ENCODE measurements at places on chromosomes 4 and X.
A peak's percentile ranks its signal among the peaks of the same experiment; 100 is the strongest.

DNA sequence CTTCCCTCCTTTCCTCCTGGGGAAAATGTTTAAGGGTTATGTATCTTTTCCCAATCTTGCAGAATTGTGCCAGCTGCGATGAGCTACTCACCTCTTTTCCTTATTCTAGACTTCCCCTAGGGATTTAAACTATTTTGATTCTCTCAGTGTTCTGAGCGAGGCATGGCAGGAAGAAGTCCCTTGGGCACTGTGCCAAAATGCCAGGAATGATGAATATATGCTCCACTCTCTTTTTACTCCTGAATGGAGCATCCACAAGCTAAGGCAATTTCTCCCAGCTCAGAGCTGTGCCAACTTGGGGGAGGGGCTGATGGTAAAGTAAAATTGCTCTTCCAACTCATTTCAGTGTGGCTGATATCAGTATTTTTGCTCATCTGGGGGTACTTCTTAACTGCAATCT, 4.0 kb upstream of the C4orf17 start:
- DNase-seq: no peak

DNA sequence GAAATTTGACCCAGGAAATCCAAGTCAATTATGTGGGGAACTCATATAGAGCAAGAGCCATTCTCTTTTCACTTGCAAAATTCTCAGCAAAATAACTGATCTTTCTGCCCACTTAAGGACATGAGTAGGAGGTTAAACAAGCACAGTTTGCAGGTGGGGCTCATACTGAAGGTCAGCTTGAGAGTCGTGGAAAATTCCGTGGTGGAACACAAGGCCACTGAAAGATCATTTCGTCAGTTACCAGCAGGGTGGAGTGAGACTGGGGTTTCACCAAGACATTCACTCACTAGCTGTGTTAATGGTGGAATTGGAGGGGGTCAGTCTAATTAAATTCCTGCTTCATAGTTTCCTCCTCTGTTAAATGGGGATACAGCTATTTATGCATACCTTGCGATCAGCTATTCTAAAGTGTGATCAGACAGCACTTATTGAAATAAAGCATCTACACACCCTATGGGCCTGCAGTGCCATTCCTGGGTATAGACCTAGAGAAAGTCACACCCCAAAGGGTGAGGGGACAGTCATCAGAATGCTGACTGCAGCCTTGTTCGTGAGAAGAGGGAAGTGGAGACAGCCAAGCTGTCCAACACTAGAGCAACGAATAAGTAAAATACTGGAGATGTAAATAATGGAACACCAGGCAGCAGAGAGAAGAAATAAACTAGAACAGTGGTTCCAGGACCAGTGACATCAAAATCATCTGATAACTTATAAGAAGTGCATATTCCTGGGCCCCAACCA, 42.7 kb upstream of the CLNK start:
- DNase-seq: no peak

DNA sequence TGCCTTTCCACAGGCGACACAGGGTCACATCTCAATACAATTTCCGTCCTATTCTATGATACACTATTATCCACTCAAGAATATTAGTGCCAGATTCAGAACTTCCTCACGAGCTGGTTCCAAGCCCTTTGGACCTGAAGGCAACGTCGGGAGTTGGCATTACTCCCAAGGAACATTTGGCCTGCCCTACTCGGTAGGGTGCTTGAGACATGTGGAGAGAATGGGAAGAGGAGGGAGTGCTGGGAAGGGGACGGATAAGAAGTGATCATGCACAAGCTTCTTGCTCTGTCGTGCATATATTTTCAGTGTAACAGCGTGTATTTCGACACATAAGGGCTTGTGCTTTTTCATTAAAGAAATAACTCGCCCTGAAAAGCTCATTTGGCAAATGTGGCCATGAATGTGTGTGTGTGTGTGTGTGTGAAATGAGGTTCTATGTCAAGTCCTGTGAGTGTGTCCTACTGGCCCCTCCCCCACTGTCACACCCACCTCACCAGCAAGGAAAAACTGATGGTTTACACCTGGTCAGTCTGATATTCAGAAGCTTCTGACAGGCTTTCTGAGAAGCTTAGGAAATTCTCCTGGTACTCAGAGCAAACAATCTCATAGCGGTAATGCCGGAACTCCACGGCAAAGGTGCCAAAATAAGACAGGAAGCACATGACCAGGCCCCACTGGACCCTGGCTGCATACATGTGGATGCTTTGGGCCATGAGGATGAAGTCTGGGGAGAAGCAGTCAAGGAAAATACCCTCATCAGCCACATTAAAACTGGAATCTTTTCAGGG, 54.8 kb downstream of the ENOPH1 start:
- DNase-seq: no peak

GRCh38 chr4:1760521-1761071, 32.5 kb upstream of the FGFR3 start:
- no peak for DNase-seq

- no peak for DNase-seq
Observed at GRCh38 chr4:138158746-138159297, 83.3 kb downstream of the SLC7A11 start.

DNA sequence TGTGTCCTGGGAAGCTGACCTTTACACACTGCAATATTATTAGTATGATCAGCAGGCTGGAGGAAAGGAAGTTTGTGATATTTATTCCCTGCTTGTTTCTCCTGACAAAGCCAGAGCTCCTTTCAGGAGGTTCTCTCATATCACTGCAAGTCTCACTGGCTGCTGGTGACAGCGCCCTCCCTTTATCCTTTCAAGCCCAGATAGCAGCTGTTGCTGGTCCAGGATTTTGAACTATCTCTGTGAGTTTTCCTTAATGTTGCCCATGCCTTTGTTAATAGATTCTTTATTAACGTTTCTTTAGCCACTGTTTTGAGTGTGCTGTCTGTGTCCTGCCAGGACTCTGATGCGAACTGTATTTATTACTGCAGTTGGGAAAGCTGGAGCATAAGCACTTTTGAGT, 518.7 kb downstream of the C4orf33 start:
- DNase-seq: no peak

DNA sequence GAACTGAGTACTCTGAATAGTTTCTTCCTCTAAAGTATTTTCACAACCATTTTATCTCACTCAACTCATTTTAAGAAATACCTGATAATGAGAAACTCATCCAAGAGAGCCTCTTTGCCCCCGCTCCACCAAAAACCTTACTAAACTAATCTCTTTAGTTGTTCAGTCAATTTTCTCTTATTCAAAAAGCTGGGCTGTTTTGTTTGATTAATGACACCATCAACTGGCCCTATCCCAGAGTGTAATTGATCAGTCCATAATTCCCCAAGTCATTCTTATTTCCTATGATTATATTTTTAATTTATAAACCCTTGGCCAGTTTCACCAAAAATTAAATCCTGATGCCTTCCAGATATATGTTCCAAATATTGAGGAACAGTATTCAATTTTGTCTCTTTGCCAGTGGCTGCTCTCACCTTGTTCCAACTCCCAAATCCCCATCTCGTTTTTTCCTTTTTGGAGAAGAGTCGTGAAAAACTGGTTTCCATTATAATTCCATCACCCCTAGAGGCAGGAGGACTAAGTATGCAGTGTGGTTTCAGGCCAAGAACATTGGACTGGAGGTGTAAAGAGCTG, 10.4 kb downstream of the LIMCH1 start:
- no peak for DNase-seq

DNA sequence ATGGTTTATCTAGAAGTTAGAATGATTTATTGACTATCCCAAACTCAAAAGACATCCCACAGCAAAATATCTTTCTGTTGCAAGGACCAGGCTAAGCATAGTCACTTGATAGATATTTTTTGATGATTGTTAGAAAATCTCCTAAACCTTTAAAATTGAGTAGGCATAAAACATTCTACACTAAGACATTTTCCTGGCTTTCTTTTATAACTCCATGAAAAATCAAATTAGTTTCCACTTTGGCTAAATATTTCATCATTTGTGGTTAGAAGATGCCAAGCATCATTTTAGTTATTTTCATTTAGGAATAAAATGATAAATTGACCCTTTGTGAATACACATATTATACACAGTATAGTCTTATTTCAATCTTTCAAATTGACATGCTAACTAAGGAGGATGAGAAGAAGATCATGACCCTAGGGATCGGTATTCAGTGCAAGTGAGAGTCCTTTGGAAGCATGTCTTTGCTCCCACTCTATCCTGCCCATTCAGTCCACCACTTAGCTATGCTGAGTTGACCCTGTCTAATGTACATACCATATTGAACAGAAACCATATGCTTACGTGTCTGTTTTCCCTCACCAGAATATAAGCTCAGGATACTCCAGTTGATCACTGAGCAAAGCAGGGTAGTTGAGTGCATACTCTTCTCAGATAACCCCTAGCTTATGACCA, 136.6 kb upstream of the OTUD4 start:
- DNase-seq: no peak

DNA sequence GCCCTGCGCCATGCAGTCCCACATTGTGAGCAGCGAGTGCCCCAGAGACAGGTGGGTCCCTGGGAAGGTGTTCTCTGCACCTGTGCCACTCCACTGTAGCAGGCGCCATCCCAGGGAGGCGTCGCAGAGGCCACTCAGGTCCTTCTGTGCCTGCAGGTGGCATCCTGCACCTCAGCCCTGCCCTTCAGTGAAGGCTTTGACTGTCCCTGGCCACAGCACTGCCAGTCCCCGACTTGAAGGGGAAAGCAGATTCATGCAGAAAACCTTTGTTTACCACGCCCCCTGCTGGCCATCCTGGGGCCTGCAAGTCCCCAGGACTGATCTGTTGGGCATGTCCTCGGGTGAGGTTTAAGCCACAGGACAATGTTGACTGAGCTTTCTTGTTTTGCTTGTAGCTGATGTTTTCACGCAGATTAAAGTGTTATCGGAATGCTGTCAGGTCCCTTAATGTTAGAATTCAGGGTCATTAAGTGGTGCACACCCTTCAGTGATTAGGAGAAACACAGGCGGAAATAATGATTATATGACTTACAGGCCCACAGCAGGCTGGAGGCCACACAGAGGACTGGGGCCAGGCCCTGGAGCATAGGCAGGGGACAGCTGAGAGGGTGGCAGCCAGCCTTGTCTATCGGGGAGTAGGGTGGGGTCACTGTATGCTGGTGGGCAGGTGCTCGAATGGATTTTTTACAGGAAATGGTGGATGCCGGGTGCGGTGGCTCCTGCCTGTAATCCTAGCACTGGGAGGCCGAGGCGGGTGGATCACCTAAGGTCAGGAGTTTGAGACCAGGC, 5.0 kb downstream of the TACC3 start:
- peak; percentile 91 for DNase-seq

- no peak for DNase-seq
Observed at GRCh38 chr4:145626623-145626982, 7.4 kb downstream of the MMAA start.

DNA sequence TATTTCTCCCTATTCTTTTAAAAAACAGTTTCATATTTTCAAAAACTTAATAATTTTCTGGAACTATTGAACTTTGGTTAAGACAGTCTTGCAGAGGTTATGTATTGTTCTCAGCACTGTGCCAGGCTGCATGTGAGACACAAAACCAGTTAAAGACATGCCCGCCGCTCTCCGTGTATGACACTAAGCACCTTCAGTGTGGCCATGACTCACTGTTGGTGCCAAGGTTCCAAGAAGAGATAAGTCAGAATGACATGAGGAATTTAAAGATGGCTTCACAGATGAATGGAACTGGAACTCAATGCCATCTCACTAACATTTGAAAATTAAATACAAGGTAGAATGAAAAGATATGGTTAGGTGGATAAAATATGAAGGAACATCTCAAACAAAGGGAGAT, 525.5 kb upstream of the ZFP42 start:
- no peak for DNase-seq

GRCh38 chrX:149962859-149963757, 24.8 kb upstream of the EOLA2 start:
- no peak for DNase-seq

DNA sequence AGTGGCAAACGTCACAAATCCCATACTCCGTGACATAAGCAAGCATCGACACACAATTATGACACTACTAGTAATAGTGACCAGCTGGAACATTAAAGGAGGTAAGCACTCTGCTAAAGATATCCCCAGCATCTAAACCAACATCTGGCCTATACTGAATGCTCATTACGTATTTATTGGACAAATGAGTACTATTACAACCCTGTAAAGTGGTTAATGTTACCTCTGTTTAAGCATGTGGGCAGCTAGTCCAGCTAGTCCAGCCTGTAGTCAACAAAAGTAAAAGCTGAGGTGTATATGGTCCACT, 419 bp upstream of the RPGR start:
- DNase-seq: no peak

DNA sequence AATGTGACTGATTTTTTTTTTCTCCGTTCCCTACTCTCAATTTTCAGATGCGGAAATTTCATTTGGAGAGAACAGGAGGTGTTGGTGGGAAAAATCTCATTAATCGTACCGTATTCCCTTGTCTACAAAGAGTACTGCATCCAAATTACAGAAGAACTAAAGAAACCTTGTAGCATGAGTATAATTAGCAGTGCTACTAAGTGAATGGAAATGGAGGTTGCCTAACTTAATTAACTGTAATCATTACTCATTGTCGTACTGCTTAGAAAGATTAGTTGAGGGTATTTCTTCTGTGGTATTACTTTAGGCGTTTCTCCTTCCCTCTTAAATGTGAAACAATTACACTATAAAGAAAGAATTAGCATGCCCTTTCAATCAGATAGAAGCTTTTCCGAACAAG, 81.7 kb downstream of the DMD start:
- DNase-seq: no peak

DNA sequence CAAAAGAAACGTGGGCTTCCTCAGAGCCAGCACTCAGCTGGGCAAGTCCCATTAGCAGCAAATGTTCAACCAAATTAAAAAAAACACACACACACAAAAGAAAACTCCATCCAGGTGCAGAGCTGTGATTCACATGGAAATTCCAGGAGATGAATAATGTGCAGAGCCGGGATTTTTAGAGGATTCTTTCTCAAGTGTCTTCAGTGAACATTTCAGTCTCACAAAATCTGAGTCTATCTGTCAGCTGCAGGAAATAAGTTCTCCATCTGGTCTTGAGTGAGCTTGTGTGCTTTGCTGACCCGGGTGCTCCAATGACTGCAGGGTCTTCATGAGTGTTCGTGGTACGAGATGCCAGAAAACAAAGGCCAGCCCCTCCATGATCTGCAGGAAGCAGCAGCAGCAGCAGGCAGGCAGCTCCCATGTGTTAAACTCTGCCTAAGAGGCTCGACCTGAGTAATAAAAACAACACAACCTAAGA, 44.3 kb downstream of the RASGEF1B start:
- no peak for DNase-seq

DNA sequence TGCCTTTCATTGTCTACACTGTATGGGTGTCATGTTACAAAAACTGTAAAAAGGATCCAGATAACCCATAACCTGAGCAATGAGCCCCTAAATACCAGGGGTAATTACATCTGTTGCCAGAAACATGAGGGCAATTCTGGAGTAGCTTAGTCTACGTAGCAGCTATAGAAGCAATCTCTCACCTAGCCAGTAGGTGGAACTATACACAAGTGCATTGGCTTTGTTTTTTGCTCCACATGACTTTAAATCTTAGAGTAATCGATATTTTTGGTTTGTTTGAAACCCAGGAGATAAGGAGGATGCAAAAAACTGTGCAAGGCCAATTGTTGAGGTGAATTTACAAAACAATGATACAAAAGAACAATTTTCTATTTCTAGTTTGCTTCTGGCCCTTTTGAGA, 57.5 kb downstream of the GPR82 start:
- DNase-seq: no peak

Measured in stimulated activated CD8-positive, alpha-beta memory T cell treated with anti-CD3 and anti-CD28 coated beads, Interleukin-7, amount 100 ng/mL, for 1 hour (primary cell).